GM06990 (cell line): ENCODE measurements at places on chromosomes 12 and 14.

DNA sequence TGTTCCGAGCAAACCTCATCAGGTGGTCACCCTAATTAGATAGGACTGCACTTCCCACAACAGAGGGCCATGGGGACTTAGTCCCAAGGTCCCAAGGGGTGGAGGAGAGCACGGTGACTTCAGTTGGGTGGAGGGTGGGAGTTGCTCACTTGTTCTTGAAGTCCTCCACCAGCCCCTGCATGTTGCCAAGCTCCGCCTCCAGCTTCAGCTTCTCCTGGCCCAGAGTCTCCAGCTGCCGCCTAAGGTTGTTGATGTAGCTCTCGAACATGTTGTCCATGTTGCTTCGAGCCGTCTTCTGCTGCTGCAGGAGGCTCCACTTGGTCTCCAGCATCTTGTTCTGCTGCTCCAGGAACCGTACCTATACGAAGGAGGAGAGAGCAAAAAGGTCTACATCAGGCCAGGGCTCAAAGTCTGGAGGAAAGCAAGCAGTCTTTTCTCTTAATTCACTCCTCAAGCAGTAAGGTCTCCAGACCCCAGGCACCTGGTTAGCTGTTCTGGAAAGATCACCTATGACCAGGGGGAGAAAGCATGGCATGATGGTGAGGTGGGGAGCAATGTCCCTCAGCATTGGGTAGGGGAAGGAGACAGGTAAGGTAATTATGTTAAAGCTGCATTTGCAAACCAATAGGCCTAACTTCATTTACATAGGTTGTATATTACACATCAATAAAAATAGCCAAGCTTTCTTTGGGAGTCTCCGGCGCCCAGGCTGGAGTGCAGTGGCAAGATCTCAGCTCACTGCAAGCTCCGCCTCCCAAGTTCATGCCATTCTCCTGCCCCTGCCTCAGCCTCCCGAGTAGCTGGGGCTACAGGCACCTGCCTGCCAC, 2.9 kb downstream of the KRT8 start:
- no peak for DNase-seq

- DNase-seq: no peak
These were observed 131.2 kb downstream of the SCARB1 start for GRCh38 chr12:124732275-124733075.

DNA sequence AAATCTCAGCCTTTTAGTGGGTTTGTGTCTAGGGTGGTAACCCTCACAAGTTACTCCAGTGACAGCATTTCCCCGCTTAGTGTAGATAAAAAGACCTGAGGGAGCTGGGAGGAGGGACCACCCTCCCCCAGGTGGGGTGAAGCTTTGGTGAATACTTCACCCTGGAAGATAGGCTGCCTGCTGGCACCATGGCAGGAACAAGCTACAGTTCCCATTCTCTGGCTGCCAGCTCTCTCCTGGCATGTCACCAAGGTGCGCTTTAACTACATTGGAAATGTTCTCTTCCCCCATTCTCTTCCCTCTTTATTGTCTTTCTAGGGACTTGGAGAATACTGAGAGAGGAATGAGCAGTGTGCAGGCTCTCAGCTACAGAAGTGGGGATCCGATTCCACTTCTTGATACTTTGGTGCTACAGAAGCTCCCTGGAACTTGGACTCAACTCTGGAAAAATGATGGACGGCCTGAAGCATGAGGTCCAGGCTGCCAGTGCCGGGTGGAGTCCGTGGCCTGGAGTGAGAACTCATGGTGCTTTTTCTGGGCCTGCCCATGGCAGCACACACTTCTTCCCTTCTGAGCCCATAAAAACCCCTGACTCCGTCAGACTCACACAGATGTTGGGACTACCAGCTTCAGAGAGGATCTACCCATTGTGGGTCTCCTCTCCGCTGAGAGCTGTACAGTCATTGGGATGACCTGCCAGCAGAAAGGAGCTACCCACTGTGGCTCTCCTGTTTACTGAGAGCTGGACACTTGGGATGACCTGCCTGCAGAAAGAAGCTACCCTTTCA, 198.0 kb downstream of the ADGRD1 start:
- DNase-seq: no peak

- DNase-seq: no peak
These were observed 409.1 kb downstream of the NPAS3 start for GRCh38 chr14:33347796-33348195.

GRCh38 chr12:69275471-69275891, 36.1 kb downstream of the CPSF6 start:
- no peak for DNase-seq

DNA sequence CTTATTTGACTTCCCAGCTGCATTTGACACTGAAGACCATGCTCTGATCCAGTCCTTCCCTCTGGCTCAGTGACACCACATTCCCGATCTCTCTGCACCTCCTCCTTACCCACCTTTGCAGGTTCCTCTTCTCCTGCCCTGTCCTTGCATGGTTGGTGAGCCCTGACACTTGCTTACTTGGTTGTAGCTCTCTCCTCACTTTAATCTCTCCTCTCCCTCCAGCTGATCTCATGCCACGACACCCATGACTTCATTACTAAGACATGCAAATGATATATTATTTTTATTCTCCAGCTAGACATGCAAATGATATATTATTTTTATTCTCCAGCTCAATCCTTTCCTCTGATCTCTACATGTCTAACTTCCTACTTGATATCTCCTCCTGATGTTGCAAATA, at the start of gene SERPINA9:
Gene SERPINA9 (minus strand): TSS at position 175 of the 400 bp plus-strand sequence. CDS start 6,357 bp downstream, outside the sequence.
- DNase-seq: no peak

DNA sequence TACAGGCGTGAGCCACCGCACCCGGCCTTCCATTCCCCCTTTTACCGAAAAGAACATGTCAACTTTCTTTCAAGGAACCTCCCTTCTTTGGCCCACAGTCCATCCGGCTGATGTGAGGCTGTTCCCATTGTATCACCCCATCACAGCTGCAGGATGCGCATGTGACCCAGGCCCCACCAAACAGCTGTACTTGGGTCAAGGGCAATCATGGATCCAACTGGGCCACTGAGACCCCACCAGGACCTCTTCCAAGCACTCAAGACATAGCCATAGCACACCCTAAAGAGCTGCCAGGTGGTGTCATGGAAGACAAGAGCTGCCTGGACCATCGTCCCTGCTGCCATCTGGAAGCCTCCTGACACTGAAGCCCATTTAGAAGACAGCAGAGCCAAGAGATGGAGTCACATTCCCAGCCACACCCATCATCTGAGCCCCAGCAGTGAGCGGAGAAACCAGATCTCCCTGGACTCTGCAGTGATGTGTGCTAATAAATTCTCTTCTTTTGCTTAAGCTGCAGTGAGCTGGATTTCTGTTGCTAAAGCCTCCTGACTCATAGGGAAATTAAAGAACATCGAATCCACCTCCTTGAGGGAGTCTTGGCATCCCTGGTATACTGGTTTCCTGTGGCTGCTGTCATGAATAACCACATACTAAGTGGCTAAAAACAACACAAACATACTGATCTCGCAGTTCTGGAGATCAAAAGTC, 105.6 kb downstream of the KSR2 start:
- DNase-seq: no peak

DNA sequence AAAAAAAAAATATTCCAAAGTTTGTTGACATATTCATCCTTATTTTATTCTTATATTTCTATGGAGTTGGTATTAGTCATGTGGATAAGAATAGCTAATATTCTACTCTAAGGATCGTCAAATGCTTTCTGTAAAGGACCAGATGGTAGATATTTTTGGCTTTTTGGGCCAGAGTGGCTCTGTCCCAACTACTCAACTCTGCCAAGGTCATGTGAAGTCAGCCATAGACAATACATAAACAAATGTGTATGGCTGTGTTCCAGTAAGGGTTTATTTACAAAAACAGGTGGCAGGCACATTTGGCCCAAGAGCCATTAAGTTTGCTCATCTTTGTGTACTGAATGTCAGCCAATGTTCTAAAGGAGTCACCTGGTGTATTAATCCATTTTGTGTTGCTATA, 131.8 kb downstream of the TBX5 start:
- DNase-seq: no peak

GRCh38 chr12:120183211-120183631, 11.3 kb downstream of the GCN1 start:
- DNase-seq: no peak
